Osteoblast (primary cell): ENCODE measurements at places on chromosomes 2 and 18.

GRCh38 chr2:49318531-49318930 is 164.2 kb upstream of the FSHR start:
- no peak for DNase-seq

GRCh38 chr2:52210161-52210560 is 1178.2 kb upstream of the NRXN1 start:
- no peak for DNase-seq

- no peak for DNase-seq
Measured at GRCh38 chr2:190582736-190583506, 48.4 kb upstream of the NEMP2 start.

- DNase-seq, result peak; percentile 75
Measured at GRCh38 chr2:191566344-191566743, 111.6 kb upstream of the NABP1 start.

DNA sequence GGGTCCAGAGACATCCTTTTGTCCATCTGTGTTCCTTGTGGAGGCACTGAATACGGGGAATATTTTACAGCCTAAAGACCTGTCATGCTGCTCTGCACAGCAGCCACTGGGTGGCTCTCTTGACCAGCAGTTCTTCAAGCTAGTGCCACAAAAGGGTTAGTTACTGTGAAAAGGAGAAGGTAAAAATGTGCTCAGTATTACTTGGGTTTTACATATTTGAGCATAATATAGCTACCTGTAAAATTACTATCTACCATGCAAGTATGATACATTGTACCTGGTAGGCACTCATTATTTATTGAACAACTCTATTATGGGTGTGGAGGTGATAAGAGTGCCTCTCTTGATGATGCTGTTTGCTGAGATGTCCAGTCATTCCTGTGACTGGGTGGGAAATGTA is 23.6 kb downstream of the FZD5 start:
- no peak for DNase-seq

GRCh38 chr2:185738679-185739472 is at the start of gene FSIP2:
FSIP2 (plus strand) TSS chr2:185738804; CDS start chr2:185738895, 91 bp downstream.
- DNase-seq, result peak; percentile 91

GRCh38 chr2:115650827-115651226 is 1208.4 kb downstream of the DPP10 start:
- no peak for DNase-seq

DNA sequence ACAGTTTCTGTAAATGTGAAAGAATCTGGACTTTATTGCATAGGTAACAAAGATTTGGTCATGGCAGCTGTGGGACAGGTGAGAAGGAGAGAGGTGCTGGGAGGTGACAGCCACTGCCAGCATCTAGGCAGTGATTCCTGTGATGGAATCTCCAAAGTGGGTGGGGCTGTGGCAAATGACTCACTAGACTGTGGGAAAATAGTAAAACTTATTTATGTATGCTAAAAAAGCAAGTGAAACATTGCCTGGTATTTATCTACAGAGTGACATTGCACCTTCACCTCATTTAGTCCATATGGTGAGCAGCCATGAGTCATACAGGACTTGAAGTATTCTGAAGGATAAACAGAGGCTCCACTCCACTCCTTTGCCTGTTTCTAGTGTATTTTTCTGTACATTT is 145.3 kb upstream of the MEX3C start:
- no peak for DNase-seq

GRCh38 chr2:179751163-179751809 is 110.1 kb downstream of the ZNF385B start:
- no peak for DNase-seq

DNA sequence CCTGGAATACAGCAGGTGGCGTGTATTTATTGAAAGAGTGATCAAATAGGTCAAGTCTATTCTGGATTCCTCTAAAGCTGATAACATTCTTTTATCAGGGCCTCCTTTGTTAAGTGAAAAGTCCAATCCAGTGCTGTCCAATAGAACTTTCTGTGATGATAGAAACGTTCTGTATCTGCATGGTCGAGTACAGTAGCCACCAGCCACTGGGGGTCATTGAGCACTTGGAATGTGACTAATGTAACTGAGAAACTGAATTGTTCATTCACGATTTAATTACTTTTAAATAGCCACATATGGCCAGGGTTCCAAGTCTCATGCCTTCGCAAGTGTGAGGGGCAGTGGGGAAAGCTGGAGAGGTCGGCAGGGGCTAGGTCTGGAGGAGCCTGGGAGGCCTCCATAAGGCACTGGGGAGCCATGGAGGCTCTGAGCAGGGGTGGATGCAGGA is 20.5 kb downstream of the SH2D6 start:
- no peak for DNase-seq

DNA sequence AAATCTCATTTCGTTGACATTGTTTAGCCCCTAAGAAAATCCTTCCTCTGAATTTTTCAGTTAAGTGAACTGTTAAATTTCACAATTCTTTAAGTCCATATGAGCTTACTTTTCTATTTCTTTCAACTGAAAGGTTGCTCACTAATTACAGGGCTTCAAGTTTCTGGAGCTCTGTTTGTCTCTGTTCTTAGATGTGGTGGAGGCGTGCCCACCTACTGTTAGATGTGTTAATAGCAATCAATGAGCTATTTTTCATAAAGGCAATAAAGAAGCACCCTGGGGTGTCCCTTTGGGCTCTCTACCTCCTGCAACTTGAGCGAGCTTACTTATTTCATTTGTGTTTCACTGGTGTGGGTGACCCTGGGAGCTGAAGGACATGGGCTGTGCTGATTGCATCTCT is 25.0 kb downstream of the CREG2 start:
- no peak for DNase-seq

GRCh38 chr18:49359732-49360444 is 100.6 kb downstream of the DYM start:
- peak; percentile 57 for DNase-seq

- DNase-seq, result no peak
Measured at GRCh38 chr18:12345491-12346239, 31.4 kb downstream of the AFG3L2 start.

- no peak for DNase-seq
Measured at GRCh38 chr18:73352546-73352945, 484.8 kb upstream of the NETO1 start.

GRCh38 chr2:38074764-38075506 is 1.0 kb downstream of the CYP1B1 start:
- peak; percentile 89 for DNase-seq

DNA sequence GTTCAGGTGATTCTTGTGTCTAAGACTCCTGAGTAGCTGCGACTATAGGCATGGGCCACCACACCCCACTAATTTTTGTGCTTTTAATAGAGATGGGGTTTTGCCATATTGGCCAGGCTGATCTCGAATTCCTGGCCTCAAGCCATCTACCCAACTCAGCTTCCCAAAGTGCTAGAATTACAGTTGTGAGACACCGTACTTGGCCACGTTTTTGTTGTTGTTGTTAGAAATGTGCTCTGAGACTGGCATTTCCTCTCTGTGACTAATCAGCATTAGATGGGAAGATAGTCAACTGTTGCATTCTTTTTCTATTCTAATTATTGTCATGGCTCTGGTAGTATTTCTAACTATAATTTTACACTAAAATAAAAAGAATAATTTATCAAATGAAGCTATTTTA is 191.7 kb downstream of the CAMKMT start:
- DNase-seq, result no peak

DNA sequence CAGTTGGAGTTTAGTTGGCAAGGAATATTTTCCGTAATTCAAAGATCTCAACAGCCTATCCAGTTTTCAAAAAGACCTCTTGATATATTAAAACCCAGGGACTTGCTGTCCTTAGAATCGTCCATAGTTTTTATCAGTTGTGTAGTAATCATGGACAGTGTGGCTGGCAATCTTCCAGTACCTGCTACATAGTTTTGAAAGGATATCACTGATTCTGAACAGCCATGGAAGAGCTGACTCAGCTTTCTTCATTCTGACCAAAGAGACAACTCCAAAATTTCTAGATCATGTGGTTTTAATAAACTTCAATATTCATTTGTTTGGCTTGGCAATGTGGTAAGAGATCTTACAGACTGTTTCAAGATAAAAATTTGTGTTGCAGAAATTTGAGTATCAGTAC is 616.7 kb downstream of the TDRD15 start:
- no peak for DNase-seq

- DNase-seq, result no peak
Measured at GRCh38 chr2:40204268-40204667, 247.6 kb downstream of the SLC8A1 start.

GRCh38 chr2:235264512-235264911 is 229.3 kb upstream of the AGAP1 start:
- DNase-seq, result no peak

GRCh38 chr2:238771218-238771617 is 76.7 kb upstream of the TWIST2 start:
- peak; percentile 96 for DNase-seq

DNA sequence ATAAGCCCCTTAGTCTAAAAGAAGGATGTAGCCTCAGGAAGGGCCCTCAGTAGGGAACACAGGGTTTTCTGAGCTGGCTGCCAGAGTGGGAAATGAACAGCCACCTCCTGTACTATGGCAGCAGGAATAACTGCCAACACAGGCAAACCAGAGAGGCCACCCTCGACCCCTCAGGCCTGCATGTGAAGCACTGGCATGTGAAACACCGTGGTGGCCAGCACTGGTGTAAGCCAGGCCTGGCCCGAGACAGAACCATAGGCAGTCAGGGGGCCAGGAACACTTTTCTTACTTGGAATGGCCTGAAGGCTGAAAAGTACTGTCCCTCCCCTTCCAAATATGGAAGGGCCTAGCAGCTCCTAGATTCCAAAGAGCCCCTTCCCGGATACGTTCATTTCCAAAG is 28.2 kb downstream of the SFXN5 start:
- DNase-seq, result no peak

DNA sequence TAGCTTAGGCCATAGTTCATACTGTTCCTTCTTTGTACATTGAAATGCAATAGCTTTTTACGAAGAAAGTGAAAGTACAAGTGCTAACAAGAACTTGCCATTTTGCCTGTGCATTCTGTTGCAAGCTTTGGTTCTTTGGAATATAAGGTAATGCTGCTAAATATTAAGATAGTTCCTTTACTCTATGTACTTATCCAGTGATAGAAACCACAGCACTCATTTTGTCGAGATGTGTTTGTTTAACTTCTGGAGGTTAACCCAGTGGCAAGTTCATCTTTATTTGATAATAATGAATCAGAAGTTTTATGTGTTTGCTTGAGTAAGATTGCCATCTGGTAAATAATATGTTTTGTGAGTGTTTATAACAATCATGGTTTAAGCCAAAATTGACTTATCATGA is 373.1 kb upstream of the FANCL start:
- no peak for DNase-seq

- peak; percentile 65 for DNase-seq
Measured at GRCh38 chr18:53698907-53699306, 525.6 kb downstream of the MBD2 start.
